ENCODE measurements at places on chromosomes 6 and 20.
A peak's percentile ranks its signal among the peaks of the same experiment; 100 is the strongest.

GRCh38 chr20:535958-536357, 7.6 kb downstream of the CSNK2A1 start:
- DNase-seq = no peak

- DNase-seq = no peak
Observed at GRCh38 chr6:11206576-11206975, 25.9 kb downstream of the NEDD9 start.

GRCh38 chr20:9927224-9927623, 88.3 kb upstream of the PAK5 start:
- DNase-seq = no peak

DNA sequence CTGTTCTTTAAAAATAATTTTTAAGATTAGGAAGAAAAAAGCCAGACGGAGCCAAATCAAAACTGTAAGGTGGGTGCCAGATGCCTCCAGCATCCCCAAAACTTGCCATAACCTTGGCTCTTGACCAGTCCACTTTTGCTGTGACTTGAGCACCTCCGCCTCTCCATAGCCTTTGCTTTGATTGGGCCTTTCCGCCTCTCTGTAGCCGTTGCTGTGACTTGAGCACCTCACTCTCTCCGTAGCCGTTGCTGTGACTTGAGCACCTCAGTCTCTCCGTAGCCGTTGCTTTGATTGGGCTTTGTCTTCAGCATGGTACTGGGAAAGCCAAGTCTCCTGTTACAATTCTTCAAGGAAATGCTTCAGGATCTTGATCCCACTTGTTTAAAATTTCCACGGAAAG, 73.0 kb downstream of the YTHDF1 start:
- no peak for DNase-seq

DNA sequence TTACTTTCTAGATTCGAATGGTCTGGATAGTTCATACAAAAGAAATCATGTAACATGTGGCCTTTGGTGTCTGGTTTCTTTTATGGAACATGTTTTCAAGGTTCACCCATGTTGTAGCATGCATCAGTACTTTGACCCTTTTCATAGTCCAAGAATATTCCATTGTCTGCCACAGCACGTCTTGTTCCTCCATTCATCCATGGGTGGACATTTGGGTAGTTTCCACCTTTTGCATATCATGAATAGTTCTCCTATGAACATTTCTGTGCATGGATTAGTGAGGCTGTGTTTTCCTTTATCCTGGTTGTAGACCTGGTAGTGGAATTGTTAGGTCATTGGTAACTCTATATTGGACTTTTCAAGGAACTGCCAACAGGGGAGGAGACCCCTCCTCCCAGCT, 31.7 kb downstream of the GSTA3 start:
- DNase-seq = no peak

GRCh38 chr20:58184984-58185383, 43.5 kb downstream of the ANKRD60 start:
- DNase-seq = no peak

- DNase-seq = no peak
Observed at GRCh38 chr20:50584687-50585086, 74.5 kb downstream of the PTPN1 start.

DNA sequence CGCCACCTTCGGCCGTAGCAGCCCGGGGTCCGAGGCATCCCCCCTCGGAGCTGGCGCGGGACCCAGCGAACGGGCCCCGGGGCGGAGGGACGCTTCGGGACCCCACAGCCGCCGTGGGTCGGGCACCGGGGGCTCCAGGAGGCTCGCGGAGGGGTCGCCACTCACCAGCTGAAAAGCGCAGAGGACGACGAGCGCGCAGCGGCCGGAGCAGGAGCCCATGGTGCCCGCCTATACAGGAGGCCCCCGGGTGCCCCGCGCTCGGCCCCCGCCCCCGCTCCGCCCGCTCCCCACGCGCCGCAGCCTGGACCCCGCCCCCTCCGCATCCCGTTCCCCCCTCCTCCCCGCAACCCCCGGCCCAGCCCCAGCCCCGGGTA, at the start of gene NKAIN4:
TSS of gene NKAIN4 (minus strand) at position 232 of the 374 bp plus-strand sequence. CDS start at position 219, 13 bp downstream.
- no peak for DNase-seq

GRCh38 chr6:77341058-77341986, 122.0 kb downstream of the HTR1B start:
- no peak for DNase-seq

- DNase-seq = no peak
Observed at GRCh38 chr6:5167501-5167900, 82.4 kb downstream of the PPP1R3G start.

DNA sequence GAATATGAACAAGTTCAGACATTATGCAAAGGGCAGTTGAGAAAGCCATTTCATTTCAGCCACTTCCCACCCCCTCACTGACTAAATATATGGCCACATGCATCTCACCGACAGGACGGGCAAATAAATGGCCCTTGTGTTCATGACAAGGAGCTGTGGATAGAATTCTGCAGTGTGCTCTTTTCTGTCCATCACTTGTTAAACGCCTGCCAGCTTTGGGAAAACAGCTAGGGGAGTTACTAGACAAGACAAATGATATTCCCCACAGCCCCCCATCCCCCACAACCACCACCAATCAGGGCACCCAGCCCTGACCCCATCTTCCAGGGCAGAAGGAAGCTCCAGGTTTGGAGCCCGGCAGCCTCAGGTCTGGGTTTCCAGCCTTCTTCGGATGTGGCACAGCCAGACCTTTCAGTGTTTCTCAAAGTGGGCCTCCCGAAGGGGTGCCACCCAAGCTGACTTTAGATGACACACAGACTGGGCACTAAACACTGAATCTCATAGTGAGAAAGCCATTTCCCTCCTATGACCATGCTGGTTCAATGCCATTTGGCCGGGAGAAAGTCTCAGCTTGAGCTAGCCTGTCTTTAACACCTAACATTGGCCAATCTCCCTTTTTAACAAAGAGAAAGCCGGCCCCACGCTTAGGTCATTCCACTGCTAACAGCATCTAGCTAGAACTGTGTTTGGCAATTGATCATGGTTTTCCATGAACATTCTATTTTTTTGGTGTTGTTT, 4.0 kb upstream of the RIPOR3 start:
- no peak for DNase-seq

GRCh38 chr6:135797361-135797760, 54.1 kb upstream of the PDE7B start:
- DNase-seq = no peak

- DNase-seq = no peak
Observed at GRCh38 chr6:127937747-127938146, 36.9 kb upstream of the THEMIS start.

DNA sequence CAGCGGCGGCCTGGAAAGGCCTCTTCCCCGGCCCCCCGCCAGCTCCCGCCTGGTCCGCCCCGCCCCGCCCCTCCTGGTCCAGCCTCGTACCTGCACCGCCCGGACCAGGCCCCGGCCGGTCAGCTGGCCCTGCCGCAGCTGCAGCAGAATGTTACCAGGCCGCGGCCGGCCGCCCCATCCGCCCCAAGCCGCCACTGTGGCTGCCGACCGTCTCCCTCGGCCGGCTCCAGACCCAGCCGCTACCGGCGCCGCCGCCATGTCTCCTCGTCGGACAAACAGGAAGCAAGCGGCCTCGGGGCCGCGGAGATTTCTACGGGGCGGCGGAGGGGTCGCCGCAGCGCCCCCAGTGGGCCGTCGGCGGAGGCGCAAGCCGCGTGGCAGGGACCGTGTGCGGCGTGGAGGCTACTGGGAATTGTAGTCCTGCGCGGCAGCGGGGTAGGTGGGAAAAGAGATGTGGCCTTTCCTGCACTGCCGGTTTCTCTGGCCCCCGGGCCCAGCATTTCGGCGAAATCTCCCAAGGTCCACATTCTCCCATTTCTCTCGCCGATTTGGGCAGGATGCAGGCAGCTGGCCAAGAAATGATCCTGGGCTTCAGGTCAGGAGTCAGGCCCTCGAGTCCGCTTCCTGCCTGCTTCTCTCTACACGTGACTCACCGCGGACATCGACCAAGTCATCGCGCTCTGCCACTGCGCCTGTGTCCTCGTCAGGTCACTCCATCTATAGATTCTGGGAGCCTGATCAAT, at the start of gene TRPC4AP:
TSS of gene TRPC4AP (minus strand) at position 284 of the 743 bp plus-strand sequence. CDS start at position 258, 26 bp downstream.
- peak; percentile 91 for DNase-seq

- no peak for DNase-seq
Observed at GRCh38 chr6:39980839-39981580, 46.7 kb upstream of the MOCS1 start.

GRCh38 chr6:82381278-82381677, 17.7 kb downstream of the TPBG start:
- no peak for DNase-seq

DNA sequence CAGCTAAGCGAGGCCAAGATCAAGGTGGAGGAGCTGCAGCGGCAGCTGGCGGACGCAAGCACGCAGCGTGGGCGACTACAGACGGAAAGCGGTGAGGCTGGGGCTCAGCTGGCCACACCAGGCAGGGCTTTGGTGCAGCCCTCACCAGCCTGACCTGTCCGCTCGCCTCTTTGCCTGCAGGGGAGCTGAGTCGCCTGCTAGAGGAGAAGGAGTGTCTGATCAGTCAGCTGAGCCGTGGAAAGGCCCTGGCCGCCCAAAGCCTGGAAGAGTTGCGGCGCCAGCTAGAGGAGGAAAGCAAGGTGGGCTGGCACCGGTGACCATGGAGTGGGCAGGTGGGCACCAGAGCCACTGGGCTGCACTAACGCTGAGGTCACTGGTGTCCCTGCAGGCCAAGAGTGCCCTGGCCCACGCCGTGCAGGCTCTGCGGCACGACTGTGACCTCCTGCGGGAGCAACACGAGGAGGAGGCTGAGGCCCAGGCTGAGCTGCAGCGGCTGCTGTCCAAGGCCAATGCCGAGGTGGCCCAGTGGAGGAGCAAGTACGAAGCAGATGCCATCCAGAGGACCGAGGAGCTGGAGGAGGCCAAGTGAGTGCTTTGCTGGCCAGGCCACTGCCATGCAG, 42.8 kb downstream of the MYH7B start:
- DNase-seq = no peak

DNA sequence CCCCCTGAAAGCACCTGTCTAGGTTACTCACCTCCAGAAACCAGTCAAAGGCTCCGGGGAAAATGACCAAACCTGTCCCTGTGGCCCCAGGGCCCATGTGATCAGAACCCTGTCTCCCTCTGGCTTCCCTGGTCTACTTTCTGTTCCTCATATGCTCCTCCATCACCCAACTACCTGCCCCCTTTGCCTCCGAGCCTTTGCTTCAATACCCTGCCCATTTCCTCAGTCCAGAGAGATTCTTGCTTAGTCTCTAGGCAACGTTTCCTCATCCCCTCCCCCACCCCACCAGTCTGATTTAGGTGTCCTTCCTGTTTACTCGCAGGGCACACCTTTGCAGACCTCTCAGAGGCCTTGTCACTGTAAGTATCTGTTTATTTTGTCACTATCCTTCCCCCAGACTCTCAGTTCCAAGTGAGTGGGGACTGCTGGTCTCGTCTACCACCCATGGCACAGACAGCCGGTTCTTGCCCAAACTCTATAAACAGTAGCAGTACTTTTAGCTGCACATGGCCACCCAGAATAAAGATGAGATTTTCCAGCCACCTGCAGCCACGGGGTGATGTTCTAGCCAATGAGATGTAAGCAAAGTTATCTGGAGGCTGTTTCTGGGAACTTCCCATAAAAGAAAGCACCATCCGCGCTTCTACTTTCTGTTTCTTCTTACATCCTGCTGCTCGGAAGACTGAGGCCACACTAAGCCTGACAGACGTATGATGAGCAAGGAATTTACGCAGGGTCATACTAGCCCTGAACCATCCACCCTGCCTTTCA, 13.3 kb downstream of the ELOVL5 start:
- DNase-seq = peak; percentile 84

DNA sequence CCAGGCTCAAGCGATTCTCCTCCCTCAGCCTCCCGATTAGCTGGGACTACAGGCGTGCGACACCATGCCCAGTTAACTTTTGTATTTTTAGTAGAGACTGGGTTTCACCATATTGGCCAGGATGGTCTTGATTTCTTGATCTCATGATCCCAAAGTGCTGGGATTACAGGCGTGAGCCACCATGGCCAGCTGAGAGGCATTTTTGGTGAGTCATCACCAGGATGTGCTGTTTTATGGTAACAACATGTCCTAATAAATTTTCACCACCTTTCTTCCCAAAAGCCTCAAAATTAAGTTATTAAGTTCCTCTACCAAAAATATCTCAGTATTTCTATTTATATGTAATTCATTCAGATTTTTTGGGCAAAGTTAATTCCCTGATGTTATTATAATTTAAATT, 53.5 kb downstream of the COL21A1 start:
- DNase-seq = no peak

DNA sequence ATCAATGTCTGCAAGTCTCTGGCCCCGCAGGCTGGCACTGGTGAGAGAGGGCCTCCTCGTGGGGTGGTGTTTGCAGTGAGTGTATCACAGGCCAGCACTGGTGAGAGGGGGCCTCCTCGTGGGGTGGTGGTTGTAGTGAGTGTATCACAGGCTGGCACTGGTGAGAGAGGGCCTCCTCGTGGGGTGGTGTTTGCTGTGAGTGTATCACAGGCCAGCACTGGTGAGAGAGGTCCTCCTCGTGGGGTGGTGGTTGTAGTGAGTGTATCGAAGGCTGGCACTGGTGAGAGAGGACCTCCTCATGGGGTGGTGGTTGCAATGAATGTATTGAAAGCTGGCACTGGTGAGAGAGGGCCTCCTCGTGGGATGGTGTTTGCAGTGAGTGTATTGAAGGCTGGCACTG, 53.3 kb upstream of the SLC22A1 start:
- no peak for DNase-seq

- DNase-seq = no peak
Observed at GRCh38 chr6:33903579-33903978, 99.8 kb upstream of the MLN start.

- DNase-seq = no peak
Observed at GRCh38 chr6:135358985-135359384, 138.6 kb downstream of the AHI1 start.

DNA sequence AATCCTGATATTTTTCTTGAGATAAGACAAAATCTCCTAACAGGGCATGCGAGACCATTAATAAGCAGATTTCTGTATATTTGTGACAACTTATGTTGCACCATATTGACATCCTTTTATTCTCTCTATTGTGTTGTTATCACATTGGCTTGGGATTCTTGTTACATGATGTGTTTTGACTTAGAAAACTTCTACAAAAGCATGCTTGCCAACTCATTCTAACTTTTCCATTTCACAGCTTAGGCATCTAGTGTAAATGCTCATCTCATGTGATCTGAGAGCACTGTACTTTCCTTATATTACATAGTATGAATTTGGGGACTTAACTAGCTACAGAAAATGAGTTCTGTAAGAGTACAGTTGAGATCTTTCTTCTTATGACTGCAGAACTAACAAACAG, 1040.7 kb upstream of the ADGRB3 start:
- DNase-seq = no peak

DNA sequence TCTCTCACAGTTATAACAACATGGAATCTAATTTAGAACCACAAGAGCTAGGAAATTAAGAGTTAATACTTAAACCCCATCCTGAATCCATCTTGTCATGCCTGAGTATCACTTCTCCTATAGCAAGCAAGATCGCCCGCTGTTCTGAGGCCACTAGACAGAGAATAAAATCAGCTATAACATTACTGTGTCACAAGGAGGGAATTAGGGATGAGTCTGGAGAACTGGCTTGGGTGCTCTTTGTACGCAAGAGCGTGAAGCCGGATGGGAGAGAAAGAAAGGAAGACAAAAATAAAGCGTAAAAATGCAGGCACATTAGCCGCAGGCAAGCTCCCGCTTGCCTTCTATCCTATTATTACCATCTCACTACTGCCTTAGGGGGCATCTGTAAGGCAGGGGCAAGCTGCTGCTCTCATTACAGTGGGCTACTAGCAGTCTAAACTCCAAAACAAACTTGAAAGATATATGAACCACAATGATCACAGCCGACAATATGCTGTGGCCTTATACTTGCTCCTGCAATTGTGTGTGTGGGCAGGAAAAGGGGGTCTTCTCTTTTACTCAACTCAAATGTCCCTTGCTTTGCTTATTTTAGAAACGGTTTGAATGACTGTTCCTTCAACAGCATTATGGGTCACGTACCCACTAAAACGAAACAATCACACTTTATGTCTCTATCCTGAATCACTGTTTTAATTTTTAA, 81.9 kb downstream of the GJA10 start:
- no peak for DNase-seq

Data from CD4-positive, alpha-beta T cell treated with Interleukin-17A for 4 hours (primary cell).